Stimulated activated CD4-positive, alpha-beta T cell treated with anti-CD3 and anti-CD28 coated beads, Interleukin-4, amount 100 ng/mL, for 4 hours (primary cell): ENCODE measurements at places on chromosomes 16 and 17.

DNA sequence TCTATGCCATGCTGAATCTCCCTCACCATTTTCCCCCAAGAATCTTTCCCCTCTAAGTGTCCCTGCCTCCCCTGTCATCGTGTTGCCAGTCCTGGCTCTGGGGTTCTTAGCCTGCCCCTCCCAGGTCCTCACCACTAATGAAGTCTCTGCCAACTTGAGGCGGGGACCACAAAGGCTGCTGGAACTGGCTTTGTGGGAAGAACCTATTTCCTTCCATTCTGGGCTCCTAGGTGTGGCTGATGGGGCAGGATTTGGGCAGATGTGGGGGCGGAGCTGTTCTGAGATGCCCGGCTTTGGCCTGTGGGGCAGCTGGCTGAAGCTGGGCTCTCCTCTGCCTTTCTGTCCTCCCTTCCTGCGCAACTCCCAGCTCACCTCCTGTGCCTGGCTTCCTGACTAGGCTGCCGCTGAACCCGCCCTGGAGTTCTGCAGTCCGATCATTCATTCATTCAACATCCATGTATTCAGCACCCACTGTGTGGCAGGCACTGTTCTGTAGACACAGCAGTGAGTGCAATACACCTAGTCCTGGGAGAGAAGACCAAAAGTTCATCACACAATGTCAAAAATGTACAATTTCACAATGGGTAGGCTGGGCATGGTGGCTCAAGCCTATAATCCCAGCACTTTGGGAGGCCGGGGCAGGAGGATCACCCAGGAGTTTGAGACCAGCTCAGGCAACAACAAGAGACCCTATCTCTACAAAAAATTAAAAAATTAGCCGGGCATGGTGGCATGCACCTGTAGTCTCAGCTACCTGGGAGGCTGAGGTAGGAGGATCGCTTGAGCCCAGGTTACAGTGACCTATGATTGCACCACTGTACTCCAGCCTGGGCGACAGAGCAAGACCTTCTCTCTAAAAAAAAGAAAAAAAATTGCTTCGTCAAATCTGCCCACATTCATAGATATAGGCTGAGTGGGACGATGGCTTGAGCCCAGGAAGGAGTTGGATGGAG is 1.9 kb upstream of the SNN start:
- DNase-seq, result no peak

- DNase-seq, result no peak
These were observed 300.2 kb downstream of the IRF8 start for GRCh38 chr16:86199182-86199581.

DNA sequence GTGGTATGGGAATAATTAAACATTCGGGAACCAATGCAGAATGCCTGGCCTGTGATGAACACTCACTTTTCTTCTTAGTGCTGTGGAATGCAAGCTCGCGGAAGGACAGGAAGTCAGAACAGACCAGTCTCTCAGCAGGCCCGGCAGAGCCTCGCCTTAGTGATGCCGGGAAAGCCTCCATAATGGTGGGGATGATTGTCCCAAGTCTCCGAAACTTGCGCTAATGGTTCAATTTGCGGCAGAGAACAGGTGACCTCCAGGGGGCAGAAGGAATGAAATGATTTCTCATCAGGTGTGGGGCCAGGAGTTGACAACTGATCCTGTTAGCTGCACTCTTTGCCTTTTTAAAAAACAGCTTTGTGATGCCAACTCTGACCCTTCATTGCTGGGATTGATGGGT is 170.6 kb downstream of the GSG1L start:
- no peak for DNase-seq

GRCh38 chr16:695355-696089 is 5.3 kb upstream of the WDR24 start:
- peak; percentile 67 for DNase-seq

DNA sequence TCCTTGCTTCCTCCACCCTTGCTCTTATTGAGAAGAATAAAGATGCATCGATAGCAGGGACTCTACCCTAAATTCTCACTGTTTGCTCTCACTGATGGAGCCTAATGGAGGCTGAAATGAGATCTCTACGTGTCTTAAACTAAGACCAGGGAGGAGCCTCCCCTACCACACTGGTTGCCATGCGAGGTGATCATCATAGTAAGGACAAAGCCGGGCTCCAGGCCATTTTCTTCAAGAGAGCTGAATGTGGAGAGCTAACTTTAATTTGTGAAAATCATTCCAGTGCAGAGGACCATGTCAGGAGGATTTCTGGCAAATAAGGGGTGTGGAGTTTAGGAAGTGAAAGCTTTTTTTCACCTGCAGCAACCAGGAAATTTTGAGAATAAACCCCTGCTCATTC is 5.6 kb downstream of the CDH11 start:
- DNase-seq, result no peak

DNA sequence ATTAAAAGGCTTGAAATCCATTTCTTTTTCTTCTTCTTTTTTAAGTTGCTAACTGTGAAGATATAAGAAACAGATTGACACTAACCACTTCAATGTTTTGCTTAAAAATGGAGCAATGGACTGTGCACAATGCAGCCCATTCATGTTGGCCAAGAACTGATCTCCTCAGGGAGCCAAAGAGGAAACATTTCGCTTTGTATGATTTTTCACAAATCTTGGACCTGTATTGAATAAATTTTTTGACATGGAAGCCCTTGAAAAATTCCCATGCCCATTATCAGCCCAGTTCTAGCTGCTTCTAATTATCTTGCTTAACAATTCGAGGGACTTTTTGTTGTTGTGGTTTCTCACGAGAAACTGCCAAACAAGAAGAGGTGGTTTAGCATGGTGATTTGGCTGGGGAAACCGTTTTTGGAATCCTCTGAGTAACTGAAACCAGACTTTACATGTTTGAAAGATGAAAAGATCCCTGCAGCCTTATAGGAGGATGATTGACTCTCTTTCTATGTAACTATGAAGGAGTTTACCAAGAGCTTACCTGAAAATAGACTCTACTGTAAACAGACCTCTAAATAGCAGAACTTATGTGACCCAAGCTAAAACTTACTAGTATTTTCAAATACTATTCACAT is 1389.4 kb upstream of the GOT2 start:
- no peak for DNase-seq

DNA sequence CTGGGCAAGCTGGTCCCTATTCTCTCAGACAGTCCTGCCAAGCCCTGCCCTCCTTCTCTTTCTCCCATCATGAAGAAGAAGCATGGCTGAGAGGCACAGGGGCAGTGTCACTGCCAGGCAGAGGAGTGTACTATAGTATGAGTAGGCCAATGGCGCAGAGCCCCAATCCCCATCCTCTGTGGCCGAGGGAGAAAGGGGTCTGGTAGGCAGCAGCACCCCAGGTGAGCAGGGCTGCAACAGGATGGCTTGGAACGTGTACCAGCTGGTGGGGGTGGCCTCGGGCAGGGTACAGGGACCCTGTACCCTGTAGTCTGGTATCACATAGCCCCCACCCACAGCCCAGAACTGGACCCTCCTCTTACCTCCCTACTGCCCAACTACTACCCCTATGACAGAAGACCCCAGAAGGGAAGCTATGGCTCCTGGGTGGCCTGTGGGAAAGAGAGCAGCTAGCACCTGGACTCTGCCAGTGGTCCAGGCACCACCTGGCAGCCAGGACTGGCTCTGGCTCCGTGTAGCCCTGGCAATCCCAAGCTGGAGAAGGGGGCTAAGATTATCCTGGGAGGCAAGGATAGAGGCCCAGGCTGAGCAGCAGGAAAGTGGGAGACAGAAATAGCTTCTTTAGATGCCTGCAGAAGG is 4.4 kb downstream of the SMARCD2 start:
- no peak for DNase-seq

DNA sequence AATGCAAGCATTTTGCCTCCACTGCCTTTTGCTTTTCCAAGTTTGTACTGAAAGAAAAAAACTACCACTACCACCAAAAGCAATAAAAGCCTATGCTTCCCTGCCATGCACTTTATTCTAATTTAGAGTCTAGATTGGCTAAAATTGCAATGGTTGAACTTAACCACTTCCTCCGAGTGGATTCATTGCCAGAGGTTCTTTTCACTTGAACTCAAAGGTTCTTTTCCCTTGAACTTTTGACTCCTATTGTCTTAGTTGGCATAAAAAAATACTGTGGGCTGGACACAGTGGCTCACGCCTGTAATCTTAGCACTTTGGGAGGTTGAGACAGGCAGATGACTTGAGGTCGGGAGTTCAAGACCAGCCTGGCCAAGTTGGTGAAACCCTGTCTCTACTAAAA is 319.8 kb upstream of the GOT2 start:
- no peak for DNase-seq

- DNase-seq, result peak; percentile 64
These were observed 59.8 kb upstream of the ARL4D start for GRCh38 chr17:43338886-43339516.
